Esophagus squamous epithelium (tissue), 5 donors: ENCODE measurements at places on chromosomes 1 and 21.

GRCh38 chr1:215146240-215146975 is 63.9 kb downstream of the KCNK2 start:
- no peak for DNase-seq

DNA sequence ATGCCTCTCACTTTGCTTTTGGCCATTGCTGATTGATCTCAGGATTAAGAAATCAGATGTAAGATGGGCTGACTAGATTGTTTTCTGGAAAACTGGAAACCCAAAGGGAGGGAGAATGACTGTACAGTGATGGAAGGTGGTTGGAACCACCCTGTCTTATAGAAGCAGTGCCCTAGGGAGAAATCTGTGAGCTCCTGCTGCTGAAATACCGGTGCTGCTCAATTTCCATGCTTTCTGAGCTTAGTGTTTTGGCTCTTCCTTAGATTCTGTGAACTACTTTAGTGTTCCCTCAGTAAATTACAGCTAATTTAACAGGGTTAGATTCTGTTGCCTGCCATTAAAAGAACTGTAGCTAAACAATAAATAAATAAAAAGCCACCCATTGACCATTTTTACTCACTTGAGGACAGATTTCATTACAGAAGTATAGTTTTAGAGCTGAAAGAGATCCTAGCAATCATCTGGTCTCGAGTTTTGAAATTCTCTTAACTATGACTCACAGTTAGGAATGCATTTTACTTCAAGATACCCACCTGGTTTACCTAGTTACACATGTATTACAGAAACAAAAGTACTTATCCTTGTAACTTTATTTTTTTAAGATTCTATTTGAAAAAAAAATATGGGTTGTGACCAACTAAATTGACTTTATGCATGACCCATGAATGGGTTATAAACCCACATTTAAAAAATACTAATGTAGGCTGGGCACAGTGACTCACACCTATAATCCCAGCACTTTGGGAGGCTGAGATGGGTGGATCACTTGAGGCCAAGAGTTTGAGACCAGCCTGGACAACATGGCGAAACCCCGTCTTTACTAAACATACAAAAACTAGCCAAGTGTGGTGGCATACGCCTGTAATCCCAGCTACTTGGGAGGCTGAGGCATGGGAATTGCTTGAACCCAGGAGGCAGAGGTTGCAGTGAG is 33.2 kb downstream of the CAMSAP2 start:
- DNase-seq = no peak

DNA sequence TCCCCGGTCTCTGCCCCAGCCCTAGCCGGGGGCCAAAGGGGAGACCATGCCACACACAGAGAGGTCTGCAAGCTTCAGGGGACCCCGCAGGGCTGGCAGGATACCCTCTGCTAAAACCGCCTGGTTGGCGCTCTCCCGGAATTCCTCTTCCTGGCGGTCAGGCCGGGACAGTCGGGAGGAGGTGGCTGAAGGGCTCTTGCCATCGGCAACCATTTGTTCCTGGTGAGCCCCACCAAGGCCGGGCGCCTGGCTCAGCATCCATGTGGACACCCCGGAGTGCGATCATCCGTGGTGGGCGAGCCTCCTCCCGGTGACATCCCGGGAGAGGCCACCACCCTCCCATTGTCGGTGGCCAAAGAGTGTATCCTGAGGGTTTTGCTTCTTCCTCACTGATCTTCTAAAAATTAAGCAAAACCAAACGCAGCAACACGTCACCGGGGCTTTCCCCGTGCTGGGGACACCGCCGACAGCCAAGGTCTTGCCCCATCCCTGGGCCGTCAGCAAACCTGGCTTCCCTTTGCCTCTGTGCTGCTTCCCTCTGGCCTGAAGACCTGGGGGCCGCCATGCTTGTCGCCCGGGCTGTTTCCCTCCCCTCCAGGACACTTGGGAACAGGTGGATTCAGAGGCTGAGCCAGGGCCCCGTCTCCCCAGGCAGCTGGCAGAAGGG is 59.1 kb upstream of the TTC34 start:
- no peak for DNase-seq

- DNase-seq = no peak
Observed at GRCh38 chr21:46550116-46550941, 54.6 kb downstream of the S100B start.

- no peak for DNase-seq
Observed at GRCh38 chr21:26717146-26717739, 128.0 kb downstream of the ADAMTS1 start.

DNA sequence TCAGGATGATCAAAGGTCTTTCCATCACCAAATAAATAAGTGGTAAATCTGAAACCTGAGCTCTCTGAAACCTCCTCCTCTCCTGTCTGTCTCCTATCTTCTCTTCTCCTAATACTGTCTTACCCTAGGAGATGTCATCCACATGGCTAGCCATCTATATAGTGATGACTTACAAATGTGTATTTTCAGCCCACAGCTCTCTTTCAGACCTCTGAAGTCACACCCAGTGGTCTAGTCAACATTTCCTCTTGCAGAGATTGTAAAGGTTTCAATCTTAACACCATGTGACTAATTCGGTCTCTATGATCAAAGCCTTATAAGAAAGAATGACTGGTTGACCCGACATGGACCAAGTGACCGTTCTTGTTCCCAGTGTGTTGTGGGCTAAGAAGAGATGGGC is 63.1 kb upstream of the DPT start:
- no peak for DNase-seq

GRCh38 chr1:207365063-207365462 is 43.6 kb downstream of the CD55 start:
- no peak for DNase-seq

DNA sequence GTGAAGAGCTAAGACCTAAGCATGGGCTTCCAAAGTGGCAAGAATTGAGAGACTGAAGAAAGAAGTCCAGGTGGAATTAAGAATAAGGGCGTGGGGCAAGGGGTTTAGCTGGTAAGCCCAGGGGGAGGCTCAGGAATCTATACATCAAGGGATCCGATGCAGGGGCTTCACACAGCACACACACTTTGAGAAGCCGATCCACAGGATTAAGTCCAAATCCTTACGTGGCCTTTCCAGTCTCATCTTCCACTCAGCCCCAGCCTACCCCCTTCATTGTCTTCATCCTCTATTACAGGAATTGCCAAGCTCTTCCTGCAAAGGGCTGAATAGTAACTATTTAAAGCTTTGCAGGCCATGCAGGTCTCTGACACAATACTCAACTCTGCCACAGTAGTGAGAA is 101.3 kb downstream of the TGFBR3 start:
- no peak for DNase-seq

GRCh38 chr1:240582953-240583352 is 29.0 kb downstream of the GREM2 start:
- no peak for DNase-seq

DNA sequence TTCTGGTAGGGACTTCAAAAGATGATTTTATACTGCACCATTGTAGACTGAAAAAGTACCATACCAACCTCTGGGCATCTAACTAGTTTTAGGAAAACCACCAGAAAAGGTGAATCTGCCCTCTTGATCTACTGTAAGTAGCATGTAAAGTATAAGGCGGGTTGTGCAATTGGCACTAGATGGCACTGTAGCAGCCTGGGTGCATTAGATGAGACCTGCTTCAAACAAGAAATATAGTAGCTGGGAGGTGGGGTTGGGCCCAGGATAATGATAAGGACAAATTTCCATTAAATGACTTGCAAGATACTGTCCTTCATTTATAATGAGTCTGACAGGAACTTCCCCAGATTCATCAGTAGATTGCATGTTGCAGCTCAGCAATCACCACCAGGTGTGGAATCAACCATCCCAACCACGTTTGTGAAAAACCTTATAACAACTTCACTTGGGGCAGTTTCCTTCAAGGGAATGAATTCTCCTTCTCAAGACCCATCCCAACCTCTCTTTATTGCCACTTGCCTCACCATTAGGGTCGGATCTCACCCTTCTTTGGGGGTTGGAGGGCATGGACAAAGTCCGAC is 37.3 kb upstream of the IL10 start:
- no peak for DNase-seq

DNA sequence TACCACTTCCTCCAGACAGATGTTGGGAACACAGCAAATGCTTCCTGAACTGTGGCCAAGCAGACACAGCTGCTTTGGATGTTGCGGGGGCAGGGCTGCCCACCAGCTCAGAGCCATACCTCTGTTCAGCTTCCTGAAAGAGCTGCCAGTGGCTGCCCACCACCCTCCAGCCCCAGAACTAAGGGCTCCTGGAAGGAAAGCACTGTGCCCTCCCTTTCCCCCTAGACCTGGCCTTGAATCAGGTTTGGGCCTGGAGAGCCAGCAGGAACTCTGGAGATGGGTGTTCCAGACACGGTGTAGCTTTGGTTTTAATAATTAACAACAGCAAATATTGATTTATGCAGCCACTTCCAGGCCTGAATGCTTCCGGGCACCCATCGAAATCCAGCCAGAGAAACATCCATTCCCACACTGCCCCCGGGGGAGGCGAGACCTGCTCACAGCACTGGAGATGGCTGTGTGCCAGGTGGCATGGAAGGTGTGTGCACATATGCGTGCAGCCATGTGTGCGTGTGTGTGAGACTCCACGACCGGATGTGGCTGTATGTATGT is 45.7 kb downstream of the RAP1GAP start:
- no peak for DNase-seq

DNA sequence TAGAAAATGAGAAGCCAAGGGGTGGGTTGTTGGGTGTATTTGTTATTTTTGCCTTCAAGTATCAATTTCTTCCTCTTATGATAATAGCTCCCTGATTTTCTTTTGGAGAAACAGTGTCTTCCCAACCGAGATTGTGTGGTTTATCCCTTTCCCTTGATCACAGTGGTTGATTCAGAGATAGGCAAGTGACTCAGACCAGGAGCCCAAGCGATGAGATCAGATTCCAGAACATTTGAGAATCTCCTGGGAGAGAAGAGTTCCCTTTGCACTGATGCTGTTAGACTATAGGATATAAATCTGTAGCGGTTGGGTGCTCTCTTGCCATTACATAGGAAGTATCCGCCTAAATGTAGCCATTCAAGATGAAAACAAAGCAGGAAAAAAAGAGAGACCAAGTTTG is 90.1 kb upstream of the WDR26 start:
- DNase-seq = no peak

- no peak for DNase-seq
Observed at GRCh38 chr1:1308756-1309250, 406 bp downstream of the PUSL1 start.

- no peak for DNase-seq
Observed at GRCh38 chr1:99503276-99503747, 142.6 kb upstream of the PALMD start.

GRCh38 chr1:36400825-36401601 is 3.3 kb upstream of the LSM10 start:
- peak; percentile 49 for DNase-seq

DNA sequence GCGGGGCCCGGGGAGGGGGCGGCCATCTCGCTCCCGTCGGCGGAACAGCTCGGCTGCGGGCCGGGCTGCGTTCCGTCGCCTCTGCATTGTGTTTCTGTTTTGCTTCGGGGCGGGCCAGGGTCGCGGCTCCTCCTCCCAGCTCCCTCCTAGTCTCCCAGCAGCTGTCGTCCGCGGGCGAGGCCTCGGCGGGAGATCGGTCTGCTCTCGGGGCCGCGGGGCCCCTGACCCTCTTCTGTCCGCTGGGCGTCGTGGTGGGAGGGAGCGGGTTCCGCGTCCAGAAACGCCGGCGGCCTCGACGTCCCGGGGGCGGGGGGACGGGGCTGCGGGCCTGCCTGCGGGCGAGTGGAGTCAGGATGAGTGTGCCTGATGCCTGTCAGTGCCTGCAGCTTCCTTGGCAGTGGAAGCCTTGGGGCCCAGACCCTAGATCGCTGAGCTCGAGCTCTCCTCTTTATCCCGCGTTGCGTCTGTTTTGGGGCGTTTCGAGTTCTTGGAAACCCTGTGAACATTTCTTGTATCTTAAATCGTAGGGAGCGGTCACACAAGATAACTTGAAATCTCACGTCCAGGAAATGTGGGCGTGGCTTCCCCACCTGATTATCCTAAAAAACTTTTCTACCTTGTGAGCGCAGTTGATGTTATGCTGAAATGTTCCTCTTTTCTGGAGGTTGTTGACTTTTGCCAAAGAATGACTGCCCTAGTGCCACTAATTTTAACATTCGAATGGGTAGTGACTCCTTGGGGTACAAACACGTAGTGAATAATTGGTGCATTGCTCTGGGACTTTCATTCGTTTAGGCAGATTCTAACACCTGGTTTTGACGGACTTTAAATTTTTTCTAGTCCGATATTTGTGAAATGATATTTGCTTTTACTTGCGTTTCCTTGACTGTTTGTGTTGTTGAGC is 676 bp downstream of the MORC3 start:
- DNase-seq = peak; percentile 48

DNA sequence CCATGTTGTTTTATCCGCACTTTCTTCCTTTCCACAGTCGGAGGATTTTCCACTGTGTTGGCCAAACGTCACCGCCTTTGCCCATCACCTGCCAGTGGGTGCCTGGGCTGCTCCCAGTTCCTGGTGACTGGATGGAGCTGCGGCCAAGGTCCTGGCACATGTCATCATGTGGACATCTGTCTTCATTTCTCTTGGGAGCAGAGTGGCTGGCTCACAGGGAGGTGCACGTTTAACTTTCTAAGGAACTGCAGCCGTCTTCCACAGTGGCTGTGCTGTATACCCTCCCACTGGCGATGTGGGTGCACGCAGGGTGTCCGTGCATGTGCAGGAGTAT is 19.5 kb upstream of the RNF223 start:
- no peak for DNase-seq

- DNase-seq = no peak
Observed at GRCh38 chr1:51693419-51694155, 76.7 kb downstream of the OSBPL9 start.

DNA sequence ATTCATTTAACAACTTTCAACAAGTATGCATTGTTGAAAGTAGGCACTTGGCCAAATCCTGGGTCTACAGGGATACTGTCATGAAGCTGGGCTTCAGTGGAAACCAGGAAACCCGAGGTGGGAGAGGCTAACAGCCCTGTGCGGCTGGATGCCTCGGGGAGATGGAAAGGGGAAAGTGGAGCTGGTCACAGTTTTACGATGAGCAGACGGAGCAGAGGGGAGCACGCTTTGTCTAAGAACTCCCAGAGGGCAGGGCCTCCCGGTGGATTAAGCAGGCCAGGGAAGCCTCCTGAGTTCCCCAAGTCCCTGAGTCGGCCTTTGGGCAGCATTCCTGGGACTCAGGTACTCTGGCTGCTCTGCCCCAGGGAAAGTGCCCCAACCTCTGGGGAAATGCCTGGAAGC is 23.8 kb downstream of the STUM start:
- DNase-seq = no peak

GRCh38 chr1:6239950-6240768 is 3.8 kb upstream of the HES3 start:
- DNase-seq = no peak

DNA sequence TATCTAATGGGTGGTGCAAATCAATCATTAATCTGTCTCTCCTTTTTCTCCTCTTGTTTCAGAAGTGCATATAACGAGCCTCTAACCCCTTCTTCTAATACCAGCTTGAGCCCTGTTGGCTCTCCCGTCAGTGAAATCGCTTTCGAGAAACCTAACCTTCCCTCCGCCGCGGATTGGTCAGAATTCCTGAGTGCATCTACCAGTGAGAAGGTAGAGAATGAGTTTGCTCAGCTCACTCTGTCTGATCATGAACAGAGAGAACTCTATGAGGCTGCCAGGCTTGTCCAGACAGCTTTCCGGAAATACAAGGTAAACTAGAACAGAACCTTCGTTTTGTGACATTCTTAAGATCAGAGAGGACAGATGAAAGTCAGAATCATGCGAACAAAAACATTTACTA is 25.3 kb upstream of the VAMP3 start:
- DNase-seq = no peak

GRCh38 chr1:68571454-68572235 is 74.8 kb upstream of the DEPDC1 start:
- no peak for DNase-seq
